ENCODE measurements at places on chromosomes 2 and 18.

DNA sequence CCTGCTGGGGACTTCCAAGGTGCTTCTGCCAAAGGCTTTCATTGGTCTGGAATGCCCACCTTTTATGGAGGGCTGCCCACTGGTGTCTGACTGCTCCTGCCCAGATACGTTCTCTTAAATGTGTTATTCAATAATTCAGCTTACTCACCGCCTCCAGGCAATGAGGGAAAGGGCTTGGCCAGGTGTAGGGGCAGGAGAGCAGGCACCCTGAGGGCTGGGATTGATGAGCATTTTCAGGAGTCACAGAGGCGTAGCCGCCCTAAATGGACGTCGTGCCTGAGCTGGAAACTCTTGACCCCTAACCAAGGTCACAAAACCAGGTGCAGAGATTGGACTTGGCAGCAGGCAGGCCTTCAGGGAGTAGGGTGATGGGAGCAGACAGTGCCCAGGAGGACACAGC lies 26.8 kb downstream of the MAL start:
- no peak for DNase-seq

DNA sequence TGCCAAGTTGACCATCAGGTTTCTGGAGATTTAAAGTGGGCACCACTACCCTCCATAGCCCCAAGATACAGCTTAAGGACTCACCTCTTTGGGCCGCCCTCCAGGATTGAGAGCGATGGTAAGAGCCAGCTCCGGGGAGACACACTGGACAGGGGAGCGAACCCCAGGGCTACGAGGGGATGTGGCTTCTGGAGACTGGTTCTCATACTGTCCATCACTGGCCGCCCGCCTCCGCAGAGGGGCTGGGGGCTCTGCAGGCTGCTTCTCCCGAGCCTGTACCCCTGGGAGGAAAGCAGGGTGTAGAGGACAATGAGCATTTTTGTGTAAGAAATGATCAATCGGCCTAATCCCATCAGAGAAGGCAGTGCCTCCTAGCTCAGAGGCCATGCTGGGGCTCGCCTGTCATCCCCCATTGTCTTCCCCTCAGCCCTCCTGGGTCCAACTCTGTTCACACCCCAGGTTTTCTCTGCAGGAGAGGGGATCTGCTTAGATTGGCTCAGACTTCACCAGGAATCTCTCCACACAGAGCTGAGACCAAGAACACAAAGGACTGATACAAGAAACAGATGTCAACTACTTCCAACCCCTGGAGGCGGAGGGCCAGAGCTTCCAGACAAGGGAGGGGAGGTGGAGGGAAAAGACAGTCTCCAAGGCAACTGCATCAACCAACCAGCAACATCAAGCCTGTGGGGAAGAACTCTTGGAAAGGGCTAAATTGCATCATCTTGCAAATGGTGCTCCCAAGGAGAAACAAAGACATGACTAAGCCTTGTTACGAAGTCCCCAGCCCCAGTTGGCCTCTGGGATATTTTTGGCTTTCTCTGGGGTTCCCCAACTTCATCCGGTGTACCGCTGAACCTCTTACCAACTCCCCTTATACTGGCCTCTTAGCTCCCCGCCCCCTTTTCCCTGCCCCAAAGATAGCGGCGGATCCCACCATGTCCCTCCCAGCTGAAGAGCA lies 166.6 kb downstream of the TNS1 start:
- DNase-seq: no peak

DNA sequence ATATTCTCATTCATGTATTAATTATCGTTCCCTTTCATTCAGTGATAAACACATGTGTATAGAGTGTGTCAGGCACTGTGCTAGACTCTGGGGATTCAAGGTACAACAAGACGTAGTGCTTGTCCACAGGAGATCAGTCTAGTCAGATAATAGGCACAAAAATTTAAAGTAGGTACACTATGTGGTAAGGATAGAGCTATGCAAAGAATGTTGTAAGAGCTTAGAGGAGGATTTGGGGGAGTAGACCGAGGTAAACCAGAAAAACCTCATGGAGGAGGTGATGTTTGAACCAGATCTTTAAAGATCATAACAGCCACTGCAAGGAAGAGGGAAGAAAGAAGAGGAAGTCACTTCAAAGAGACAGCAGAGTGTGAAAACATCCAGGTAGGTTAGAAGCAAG lies 256.9 kb upstream of the DDX18 start:
- DNase-seq: no peak

GRCh38 chr2:18156002-18156401 lies 277.5 kb downstream of the KCNS3 start:
- DNase-seq: no peak

DNA sequence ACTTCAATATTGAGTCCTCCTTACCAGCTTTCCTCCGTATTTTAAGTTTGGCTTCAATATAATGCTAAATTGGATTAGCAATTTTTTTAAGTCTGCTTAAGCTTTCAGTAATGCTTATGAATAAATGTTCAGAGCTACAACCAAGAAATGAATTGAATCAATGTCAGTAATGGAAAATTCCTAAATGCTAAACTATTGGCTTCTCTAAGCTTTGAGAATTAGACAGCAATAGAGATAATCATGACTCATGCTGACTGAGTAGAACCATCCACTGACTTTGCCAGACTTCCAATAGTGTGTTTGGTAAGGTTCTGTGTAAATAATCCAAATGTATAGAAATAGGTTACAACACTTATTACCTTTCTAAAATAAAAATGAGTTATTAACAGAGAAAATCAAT lies 8.9 kb upstream of the PDE1A start:
- no peak for DNase-seq

DNA sequence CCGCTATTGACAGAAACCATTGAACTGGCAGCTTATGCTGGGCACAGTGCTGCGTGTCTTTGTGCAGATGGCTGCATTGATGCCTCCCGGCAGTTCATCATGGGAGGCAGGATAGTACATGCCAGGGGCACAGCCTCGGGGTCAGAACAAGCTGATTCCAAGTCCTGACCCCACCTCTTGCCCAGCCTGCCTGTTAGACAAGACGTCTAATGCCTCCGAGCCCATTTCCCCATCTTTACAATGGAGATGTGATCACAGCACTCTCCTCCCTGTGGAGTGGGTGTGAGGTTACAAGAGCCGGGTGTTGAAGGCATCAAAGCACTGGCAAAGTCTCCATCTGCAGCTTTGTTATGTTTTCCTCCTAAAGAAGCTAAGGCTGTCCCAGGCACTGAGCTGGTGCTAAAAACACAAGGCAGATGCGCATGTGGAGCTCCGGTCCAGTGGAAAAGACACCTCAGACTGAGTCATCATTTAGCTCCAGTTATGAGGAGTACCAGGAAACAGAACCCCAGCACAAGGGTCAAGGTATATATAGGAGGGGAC lies 125.7 kb upstream of the EPAS1 start:
- DNase-seq: no peak

- DNase-seq: no peak
Measured at GRCh38 chr18:46402396-46402795, 254.6 kb downstream of the LOXHD1 start.

DNA sequence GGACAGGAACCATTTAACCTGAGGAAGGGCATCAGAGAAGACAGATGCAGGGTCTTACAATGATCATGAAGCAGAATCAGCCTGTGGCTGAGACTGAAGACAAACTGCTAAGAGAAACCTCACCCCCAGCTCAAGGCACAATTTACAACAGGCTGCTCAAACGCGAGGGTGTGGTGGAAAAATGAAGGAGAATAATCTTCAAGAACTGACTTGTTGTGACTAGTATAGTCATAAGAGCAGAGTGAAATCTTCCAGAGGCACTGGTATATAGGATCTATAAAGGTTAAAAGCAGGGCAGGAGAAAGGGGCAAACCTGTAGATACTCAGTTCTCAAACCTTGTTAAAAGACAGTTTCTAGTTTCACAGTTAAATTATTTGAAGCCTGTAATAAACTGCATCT lies 1155.8 kb upstream of the TMEFF2 start:
- no peak for DNase-seq

- no peak for DNase-seq
Measured at GRCh38 chr2:16686641-16687040, 21.0 kb upstream of the CYRIA start.

DNA sequence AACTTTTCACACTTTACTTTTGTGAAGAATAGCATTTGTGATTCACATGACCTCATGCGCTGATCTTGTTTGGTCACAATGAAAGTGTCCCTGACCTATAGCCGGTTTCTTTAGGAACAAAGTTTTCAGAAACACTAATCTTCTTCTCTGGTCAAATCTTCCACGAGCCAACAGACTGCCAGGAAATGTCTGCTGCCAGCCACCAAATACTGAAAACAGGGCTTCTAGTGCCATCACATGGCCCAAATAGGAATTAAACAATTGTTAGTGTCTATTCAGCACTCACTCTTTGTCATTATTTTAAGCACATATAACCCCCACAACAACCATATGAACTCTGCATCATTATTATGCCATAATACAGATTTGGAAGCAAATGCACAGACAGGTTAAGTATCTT lies 286.5 kb upstream of the SYT4 start:
- DNase-seq: no peak

DNA sequence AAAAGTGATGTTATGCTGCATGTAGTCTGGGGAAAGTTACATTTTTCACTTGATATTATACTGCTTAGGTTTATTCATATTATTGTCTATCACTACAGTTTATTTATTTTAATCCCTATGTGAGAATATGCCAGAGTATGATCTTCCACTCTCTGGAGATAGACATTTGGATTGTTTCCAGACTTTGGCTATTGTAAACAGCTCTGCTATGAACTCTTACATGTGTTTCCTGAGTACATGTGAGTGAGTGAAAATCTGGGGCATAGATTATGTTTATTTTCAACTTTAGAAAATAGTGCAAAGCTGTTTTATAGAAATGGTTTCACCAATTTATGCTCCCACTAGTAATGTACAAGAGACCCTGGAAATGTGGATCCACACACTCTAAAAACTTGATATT lies 49.0 kb upstream of the EPAS1 start:
- DNase-seq: no peak

GRCh38 chr2:77519164-77519887 lies 2.9 kb downstream of the LRRTM4 start:
- no peak for DNase-seq

- no peak for DNase-seq
Measured at GRCh38 chr2:24831221-24832072, 38.2 kb downstream of the CENPO start.

DNA sequence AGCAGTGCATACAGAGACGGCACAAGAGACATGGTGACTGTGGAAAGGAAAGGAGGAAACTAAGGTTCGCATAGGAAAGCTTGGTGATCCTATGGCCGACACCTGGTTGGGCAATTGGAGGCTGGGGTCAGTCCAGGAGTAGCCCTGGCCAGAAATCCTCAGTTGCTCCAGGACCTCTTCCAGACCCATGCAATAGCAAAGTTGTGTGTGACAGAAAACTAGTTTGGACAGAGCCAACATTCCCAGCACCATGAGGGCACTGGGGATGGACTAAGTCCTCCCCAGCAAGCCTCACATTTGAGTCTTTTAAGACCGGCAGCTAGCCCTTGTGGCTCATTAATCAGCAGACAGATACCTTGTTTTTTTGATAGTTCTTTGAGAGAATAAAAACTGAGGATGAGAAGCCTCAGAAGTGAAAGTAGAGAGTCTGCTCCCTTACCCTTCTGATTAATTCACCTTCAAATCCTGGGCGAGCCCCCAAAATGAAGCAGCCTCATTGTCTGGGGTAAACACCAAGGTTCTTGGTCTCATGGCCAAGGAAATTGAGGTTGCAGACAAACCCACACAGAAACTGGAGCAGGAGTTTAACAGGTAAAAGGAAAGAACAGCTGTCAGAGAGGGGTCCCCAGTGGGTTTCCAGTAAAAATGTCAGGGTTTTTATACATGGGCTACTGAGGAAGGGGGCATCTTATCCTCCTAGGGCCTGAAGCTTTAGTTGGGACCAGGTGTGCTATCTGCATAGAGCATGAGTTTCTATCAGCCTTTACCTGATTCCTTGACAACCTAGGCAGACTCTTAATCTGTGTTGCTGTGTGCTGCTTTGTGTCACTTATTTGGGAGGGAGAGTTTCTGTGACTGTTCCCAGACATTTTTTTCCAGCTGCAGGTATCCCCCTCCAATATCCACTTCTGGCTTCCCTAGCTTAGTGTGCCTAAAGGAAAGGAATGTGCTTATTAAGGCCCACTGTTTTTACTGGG lies 39.1 kb downstream of the STK17B start:
- DNase-seq: no peak

DNA sequence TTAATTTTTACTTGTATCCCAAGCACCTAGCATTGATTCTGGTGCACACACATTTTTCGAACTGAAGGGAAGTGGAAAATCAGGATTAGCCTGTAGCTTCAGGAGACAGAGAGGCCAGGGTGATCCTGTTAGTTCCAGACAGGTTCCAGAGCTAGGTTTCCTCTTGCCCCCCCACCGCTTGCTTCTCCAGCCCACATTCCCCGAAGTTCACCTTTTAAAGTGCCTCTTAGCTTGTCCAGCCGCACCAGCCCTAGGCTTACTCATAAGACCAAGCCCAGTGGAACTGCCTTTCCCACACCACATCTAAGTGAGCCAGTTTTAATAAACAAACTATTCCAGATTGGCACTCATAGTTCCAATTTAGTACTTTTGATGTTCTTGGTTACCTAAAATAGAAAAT lies 898.6 kb upstream of the KLHL29 start:
- no peak for DNase-seq

GRCh38 chr2:160168878-160169277 lies 31.2 kb downstream of the ITGB6 start:
- no peak for DNase-seq

DNA sequence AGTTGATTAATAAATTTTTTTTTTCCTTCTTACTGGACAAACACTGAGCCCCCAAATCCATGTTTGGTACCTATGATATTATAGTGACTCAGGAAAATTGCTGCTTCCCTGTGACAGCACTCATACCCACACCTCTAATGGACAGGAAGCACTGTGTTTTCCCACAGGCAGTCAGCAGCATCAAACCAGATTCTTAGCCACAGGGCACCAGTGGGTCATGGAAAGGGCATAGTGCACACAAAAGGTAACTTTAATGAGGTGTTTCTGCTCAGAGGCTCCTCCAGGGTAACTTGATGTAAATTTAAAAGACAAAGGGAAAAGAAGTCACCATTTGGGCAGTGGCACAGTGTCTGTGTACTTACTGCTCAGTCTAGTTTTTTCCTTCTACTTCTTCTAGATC lies 34.1 kb downstream of the SERPINB11 start:
- DNase-seq: no peak

DNA sequence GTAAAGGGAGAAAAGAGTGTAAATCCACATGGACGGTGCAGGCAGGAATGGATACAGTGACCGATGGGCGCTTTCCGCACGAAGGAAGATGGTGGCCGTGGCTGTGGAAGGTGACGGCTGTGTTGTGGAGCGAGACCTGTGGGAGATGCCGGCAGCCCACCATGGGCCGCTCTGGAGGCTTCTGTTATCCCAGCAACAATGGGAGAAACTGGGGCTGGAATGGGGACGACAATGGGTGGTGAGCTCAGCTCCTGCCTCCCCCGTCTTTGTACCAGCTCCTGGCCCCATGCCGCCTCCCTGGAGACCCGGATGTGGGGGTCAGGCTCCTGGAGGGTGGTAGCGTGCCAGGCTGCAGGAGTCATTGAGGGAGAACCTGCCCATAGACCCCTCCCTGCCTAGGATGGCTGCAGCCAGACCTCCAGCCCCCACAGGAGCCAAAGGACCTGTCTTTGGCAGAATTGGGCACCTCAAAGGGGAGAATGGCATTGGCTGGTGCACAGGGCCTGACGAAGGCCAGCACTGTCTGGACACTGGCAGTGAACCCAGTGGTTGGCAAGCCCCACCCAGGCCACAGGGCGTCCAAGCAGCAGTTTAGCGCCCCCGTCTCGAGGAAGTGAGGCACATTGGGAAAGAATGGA lies 72.6 kb downstream of the SLC66A2 start:
- no peak for DNase-seq

GRCh38 chr2:238433941-238434845 lies 7.5 kb downstream of the ASB1 start:
- no peak for DNase-seq

Measured in right renal pelvis (tissue), 4 donors.